Foreskin melanocyte (primary cell): ENCODE measurements at places on chromosomes 4 and X.

GRCh38 chr4:152408514-152409327 lies 127.2 kb downstream of the FBXW7 start:
- DNase-seq = peak; percentile 42

DNA sequence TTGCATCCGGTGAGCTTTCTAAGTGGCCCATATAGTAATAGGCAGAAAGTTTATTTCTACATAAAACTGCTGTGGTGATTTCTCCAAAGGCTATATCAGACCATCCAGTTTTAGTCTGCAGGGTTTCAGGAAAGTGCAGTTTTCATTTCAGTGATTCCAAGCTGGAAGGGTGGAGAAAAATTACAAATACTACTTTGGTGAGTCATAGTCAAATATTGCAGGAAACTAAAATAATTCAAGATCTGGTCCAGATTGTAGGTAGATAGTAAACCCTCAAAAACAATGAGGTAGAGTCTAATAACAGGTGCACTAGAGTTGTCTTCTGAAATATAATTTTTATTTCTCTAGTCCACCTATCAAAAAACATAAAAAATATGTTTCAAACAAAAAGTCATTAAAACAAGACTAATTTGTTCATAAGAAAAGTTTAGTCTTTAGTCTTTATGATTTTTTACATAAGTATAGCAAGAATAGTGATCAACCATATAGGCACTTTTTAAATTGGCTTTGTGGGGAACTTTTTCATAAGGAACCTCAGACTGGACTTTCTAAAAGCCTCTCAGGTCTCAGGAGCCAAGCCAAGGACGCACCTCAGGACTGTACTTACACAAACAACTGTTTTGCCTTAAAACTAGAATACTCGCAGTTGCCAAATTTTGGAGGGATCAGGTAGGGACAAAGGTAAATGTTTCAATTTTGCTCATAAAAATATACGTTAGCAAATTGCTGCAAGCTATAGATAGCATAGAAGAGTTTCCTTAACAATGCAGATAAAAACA lies 101.8 kb upstream of the TLR3 start:
- no peak for DNase-seq

GRCh38 chrX:56233682-56234081 lies 1.5 kb downstream of the KLF8 start:
- DNase-seq = peak; percentile 34

- DNase-seq = no peak
These were observed 165.6 kb downstream of the FRAS1 start for GRCh38 chr4:78222575-78223186.

DNA sequence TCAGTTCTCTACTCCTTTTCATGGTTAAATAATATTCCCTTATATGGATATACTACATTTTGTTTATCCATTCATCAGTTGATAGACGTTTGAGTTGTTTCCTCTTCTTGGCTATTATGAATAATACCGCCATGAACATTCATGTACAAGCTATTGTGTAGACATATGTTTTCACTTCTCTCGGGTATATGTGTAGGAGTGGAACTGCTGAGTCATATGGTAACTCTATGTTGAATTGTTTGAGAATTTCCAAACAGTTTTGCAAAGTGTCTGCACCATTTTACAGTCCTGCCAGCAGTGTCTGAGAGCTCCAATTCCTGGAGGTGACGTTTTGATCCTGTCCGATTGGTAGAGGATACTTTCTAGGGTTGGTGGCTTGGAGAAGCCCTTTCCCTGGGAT lies 23.6 kb downstream of the PLAC1 start:
- no peak for DNase-seq

DNA sequence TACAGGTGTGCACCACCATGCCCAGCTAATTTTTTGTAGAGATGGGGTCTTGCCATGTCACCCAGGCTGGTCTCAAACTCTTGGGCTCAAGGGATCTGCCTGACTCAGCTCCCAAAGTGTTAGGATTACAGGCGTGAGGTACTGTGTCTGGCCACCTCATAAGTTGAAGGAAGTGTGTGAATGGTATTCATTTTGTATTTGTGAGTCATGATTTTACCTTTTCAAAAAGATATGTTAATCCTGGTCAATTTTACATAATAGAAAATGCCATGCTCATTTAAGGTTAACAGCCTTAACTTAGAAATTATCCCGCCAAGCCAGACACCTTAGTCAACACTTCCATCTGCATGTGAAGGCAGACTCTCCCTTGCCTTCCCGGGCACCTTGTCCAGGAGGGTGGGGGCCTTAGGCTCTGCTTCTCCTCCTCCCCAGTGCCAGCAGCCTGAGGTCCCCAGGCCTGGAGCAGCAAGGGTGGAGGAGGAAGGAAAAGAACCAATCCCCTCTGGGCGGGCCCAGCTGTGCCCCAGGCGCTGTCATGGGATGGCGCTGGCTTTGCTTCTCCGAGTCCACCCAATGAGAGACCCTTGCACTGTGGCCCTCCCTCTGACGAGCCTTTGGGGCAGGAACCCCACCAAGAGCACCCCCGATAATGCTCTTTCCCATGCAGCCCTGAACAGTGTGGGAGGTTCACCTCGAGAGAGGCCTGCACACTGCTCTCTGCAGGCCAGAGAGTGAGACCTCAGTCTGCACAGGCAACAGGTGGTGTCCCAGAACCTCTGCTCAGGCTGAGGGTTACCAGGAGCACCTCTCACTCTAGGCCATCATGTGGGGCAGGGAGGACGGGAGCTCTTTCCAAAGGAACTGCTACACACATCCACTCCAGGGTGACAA lies 37.3 kb downstream of the RNF212 start:
- no peak for DNase-seq

GRCh38 chrX:133373386-133374079 lies 41.8 kb downstream of the GPC4 start:
- no peak for DNase-seq

- DNase-seq = peak; percentile 92
These were observed 315.9 kb downstream of the IQCM start for GRCh38 chr4:149499726-149500125.

DNA sequence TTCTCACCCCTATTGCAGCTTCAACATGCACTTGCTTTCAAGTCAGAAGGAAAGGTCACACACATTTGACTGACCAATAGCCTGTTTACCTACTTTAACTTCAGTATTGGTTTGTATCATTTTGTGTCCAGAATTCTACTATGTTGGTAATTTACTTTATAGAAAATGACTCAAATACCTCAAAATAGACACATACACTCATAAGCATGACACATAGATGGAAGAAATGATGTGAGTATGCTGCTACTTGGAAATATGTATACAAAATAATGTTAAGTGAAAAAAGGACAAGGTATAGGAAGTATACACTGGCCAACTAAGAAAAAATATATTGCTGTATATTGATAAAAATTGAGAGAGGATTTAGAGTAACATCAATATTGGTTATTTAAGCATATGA lies 98.8 kb upstream of the CASK start:
- DNase-seq = no peak

DNA sequence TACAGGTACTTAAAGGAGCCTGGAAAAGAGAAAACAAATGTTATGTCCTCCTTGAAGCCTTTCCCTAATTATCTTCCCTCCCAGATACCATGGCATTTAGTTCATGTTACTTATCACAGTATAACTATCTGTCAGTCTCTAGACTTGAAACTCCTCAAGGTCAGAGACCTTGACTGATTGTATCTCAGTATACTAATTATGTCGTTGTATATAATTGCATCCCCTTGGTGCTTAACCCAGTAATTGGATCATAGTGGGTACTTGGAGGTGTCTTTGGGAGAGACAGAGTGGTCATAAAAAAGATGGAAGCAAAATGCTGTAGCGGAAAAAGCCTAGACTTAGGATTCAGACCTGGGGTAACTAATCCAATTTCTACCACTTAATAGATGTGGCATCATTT lies 8.1 kb downstream of the IGBP1 start:
- no peak for DNase-seq

GRCh38 chr4:98564852-98565251 lies 93.6 kb downstream of the TSPAN5 start:
- no peak for DNase-seq
